ENCODE measurements at places on chromosomes 7 and 10. TPM values are rescaled to one million over a fixed set of nuclear protein-coding genes. Genes with fewer than 3 reads are reported as not detected.

RBP4 gene
- not detected for total RNA-seq

CALCR gene
- total RNA-seq, result not detected

SLC26A5 gene
- under 0.01 TPM for total RNA-seq

FAM20C gene
- 8.2 TPM for total RNA-seq

FOXP2 gene
- total RNA-seq, result 8.6 TPM

C7orf57 gene
- 0.19 TPM for total RNA-seq

HOXA10 gene
- 2.6 TPM for total RNA-seq

PITX3 gene
- total RNA-seq, result not detected

CNTNAP2 gene
- 1.3 TPM for total RNA-seq

SUGCT gene
- total RNA-seq, result 1.1 TPM

AASS gene
- 37.9 TPM for total RNA-seq

ASZ1 gene
- total RNA-seq, result not detected

GLI3 gene
- total RNA-seq, result 1.9 TPM

Data from bladder microvascular endothelial cell (primary cell).